NCI-H1417 (cell line): ENCODE measurements at places on chromosomes 7 and 10.
A peak's percentile ranks its signal among the peaks of the same experiment; 100 is the strongest.

GRCh38 chr7:139131601-139132041 lies 22.1 kb upstream of the ZC3HAV1 start:
- DNase-seq, result no peak

DNA sequence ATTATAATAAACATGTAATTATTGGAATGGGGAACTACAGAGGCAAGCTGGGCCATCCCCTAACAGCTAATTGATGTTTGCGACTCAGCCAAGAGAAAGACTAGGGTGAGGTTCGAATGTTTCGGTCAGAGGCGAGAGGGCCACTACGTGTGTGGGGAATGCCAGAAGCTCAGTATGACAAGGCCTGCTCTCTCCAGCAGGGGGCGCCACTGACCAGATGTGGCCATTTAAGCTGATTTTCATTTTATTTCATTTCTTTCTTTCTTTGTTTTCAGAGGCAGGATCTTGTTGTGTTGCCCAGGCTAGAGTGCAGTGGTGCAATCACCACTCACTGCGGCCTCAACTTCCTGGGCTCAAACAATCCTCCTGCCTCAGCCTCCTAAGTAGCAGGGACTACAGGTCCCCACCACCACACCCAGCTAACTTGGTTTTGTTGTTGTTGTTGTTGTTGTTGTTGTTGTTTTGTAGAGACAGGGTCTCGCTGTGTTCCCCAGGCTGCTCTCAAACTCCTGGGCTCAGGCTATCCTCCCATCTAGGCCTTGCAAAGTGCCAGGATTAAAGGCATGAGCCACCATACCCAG lies 38.1 kb downstream of the TMEM130 start:
- no peak for DNase-seq

DNA sequence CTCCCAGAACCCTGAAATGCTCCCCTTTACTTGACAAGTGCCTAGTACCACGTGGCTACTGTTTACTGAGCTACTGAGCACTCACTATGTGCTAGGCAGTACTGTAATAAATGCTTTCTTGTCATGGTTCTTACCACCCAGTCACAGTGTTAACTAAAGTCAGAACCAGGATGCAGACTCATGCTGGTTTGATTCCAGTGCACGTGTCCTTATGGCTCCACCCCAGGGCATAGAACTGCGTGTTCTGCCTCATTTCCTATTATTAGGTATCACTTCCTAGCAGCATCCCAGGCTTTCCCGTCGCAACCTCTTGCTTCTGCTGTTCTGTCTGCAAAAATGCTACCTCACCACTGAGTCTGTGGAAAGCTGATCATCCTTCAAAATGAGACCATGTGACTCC lies 71.7 kb upstream of the DOCK1 start:
- DNase-seq, result no peak

DNA sequence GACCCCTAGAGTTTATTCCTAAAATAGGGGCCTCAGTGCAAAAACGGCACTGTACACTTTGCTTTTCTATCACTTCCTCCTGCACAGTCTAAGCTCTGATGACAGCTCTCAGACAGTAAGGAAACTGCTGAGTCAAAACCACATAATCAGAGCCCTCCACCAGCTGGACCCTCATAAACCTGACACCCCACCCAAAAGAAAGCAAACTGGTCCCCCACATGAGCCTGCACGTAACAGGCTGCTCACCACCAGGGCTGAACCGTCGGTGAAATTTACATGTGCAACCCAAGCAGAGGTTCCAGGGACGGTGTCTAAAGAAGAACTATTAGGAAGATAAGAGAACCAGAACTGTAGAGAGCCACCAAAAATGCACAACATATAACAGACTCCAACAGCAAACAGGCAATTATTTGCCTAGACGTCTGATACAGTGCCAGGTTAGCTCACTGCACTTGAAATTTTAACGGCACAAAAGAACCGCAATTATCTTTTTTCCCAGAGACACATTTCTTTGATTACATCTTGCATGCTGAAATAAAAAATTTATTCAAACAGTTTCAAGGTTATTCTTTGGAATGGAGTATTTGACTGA lies 19.6 kb downstream of the SGMS1 start:
- DNase-seq, result peak; percentile 10

DNA sequence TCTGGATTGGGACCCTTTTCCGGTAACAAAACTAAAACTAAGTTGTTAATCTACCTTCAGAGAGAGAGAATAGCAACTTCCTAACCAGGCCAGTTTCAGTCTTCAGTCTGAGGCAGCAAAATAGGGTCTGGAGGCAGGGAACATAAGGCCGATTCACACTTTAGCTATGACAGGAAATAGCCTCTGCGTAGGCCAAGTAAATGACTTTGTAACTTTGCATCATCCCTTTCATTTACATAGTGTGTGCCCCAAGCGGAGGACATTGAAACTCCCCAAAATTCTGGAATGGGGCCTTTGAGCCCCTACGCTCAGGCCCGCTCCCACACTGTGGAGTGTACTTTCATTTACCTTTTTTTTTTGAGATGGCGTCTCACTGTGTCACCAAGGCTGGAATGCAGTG lies 1.7 kb upstream of the UPP1 start:
- DNase-seq, result no peak

DNA sequence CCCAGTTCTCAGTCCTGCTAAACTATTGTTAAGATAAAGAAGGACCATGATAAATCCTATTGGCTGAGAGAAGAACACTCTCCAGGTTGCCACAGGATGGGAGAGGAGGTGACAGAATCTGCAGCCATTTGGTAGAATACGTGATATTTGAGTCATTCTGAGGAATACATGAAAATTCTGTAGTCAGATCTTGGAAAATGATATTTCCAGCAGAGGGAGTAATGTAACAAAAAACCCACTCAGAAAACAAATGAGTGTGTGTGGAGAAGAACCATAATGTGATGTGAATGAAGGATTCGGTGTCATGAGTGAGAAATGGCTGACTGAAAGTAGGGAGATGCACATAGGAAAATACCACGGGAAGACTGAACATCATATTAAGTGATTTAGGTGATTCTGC lies 128.5 kb upstream of the PFKP start:
- no peak for DNase-seq

GRCh38 chr10:27153845-27154193 lies 365 bp downstream of the YME1L1 start:
- no peak for DNase-seq

DNA sequence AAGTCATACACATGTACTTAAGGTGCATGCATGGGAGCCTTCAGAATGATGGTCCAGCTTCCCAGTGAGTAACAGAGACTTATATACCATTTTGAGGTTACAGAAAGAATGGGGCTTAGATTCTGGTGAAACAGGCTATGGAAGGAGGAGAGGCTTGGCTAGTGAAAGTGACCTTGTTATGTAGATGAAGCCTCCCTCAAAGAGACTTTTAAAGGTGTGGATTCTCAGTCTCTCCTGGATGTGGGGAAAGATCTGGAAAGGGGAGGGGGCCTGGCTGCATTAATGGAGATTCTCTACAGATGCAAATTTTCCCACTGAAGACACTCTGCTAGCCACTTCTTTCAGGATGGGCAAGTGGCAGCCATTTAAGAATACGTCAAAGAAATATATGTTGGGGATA lies 5.5 kb downstream of the RASSF4 start:
- DNase-seq, result no peak

DNA sequence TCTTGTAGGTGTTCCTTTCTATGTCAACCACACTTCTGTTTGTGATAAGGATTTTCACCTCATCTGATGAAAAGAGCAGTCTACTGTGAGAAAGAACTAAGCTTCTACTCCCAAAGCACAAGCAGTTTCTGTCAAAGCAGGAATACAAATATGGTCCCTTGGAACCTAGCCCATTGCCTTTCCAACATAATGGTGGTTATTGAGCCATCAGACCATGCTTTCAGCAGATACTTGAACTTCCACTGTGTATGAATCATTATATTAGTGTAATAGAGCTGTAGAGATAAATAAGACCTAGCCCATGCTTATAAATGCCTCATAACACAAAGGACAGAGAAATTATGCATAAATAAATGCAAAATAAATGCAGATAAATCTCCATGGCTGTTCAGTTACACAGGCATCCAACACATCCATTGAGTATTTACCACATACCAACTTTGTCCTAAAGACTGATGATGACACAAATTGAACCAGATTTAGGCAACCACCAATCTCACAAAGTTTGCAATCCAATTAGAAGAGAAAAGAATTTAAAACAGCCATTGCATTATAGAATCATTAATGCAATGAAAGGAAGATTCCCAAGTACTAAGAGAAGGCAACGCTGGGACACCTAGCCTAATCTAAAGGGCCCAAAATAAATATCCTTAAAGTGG lies 729.4 kb upstream of the C7orf33 start:
- DNase-seq, result peak; percentile 28

- DNase-seq, result peak; percentile 56
These were observed 52.7 kb upstream of the SLC29A3 start for GRCh38 chr10:71266147-71266917.

DNA sequence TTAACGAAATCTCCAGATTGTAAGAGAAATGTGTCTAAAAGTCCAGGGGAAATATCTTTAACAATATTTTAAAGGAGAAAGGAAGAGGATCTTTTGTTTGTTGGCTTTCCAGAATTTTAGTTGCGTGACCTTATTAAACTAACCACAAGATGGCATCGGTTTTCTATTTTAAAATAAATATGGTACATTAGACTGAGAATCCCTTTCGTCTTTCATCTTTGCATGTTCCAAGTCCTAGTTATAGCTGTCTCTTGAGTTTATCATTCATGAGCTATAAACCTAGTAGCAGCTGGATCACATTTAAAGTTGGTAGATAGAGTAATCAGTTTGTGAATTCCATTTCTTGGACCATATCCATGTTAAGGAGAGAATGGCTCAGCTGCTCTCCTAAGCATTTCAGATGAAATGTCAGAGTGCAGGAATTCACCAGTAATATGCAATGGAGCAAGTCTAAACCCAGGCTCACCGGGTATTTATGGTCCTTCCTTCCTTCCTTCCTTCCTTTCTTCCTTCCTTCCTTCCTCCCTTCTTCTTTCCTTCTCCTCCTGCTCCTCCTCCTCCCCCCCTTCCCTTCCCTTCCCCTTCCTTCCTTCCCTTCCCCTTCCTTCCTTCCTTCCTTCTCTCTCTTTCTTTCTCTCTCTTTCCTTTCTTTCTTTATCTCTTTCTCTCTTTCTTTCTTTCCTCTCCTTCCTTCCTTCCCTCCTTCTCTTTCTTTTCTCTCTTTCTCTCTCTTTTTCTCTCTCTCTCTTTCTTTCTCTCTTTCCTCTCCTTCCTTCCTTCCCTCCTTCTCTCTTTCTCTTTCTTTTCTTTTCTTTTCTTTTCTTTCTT lies 57.8 kb upstream of the RAB18 start:
- DNase-seq, result no peak

GRCh38 chr10:75492173-75492925 lies 60.9 kb downstream of the LRMDA start:
- no peak for DNase-seq

GRCh38 chr7:151276666-151277590 lies 28.4 kb upstream of the SMARCD3 start:
- DNase-seq, result peak; percentile 78

DNA sequence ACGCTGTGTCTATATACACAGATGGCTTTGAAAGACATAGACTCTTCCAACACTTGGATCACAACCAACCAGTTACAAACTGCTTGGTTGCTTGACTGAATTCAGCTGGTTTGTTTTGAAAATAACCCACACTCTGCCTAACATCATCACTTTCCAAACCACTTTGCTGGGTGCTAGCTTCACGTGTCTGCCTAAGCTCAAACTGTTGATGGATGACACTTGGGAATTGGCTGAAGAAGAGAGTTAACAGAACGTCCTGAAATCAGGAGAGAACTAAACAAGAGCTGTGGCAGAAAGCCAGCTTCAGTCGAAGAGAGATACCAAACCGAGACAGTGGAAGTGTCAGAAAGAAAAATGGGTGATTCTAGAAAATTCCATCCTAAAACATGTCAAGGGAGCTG lies 420.8 kb upstream of the AUTS2 start:
- DNase-seq, result no peak

DNA sequence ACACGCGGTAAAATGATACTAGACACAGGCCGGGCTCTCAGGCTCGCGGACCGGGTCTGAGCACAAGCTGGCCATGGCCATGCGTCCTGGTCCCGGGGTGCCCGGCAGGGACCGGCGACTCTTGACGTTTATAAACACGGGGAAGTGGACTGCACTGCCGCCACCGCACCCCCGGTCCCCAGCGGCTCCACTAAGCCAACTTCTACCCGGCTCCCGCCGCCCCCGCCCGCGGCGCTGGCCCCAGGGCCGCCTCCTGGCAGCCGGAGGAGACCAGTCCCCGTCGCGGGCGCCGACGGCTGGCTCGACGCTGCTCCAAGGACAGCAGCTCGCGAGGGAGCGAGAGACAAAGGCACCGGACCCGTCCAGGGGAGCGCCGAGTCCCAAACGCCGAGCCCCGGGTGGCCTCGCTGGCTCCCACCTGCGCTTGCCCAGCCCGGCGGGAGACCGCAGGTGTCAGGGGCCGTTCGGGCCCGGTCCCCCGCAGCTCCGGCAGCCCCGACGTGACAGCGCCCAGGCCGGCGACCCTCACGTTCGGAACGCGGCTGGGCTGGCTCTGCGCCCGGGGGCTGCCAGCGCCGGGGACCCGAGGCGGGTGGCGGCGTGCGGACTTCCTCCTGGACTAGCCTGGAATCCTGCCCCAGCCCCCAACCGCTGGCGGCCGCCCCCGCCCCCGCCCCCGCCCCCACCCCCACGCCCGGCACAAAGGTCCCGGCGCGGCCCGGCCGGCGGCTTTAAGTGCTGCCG lies 517 bp downstream of the ITGB1 start:
- no peak for DNase-seq

- peak; percentile 68 for DNase-seq
These were observed 4.8 kb downstream of the IMPDH1 start for GRCh38 chr7:128404886-128405470.

- no peak for DNase-seq
These were observed 35.8 kb downstream of the VWA2 start for GRCh38 chr10:114274616-114275453.

- DNase-seq, result no peak
These were observed 25.7 kb downstream of the SUV39H2 start for GRCh38 chr10:14904316-14904732.

GRCh38 chr10:76315240-76315639 lies 883.8 kb downstream of the LRMDA start:
- no peak for DNase-seq

GRCh38 chr7:13016592-13017332 lies 329.3 kb downstream of the ARL4A start:
- DNase-seq, result no peak

DNA sequence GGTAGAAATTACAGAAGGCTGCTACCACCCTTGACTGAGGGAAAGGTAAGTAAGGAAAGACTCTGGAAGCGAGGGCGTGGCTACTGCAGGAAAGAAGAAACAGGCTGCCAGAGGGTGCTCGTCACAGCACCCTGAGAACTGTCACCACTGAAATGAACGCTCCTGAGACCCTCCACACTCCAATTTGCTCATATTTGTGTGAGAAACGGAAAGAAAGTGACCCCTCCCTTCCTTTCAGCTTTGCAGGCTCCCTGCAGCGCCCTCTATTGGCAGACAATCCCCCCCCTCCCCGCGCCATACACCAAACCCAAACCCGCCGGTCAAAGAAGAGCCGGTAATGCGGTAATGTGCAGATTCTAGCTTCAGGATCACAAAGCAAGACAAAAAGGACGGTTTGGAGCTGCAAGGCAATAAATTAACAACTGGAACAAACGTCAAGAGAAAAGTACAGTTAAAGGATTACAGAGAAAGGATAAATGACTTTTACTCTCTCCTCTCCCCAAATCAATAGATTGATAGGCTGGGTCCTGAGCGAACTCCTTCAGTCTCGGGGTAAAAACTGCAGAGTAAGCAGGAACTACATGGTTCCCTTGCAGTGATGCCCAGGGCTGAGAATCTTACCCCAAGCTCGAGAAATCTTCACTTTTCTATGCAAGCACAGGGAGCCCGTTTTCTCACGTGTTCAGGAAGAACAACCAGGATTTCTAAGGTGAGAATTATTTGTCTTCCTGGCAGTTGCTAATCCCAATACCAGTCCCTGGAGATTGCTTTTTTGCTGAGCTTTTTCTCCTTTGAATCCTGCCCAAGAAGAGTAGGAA lies 47.6 kb downstream of the STEAP1B start:
- DNase-seq, result no peak
